ENCODE measurements at places on chromosomes 6 and 20. TPM values are rescaled to one million over a fixed set of nuclear protein-coding genes. Genes with fewer than 3 reads are reported as not detected.

SLC17A3 gene
- total RNA-seq, result 0.86 TPM

CDSN gene
- total RNA-seq, result 0.06 TPM

CTCFL gene
- total RNA-seq, result 0.04 TPM

SLC52A3 gene
- 0.60 TPM for total RNA-seq

ARMC2 gene
- 2.0 TPM for total RNA-seq

BACH2 gene
- total RNA-seq, result 0.67 TPM

Measured in A549 treated with dexamethasone at 1 μM for 4 hours (cell line).